Posterior cingulate gyrus (tissue), 11 donors: ENCODE measurements at places on chromosomes 16 and 17.

DNA sequence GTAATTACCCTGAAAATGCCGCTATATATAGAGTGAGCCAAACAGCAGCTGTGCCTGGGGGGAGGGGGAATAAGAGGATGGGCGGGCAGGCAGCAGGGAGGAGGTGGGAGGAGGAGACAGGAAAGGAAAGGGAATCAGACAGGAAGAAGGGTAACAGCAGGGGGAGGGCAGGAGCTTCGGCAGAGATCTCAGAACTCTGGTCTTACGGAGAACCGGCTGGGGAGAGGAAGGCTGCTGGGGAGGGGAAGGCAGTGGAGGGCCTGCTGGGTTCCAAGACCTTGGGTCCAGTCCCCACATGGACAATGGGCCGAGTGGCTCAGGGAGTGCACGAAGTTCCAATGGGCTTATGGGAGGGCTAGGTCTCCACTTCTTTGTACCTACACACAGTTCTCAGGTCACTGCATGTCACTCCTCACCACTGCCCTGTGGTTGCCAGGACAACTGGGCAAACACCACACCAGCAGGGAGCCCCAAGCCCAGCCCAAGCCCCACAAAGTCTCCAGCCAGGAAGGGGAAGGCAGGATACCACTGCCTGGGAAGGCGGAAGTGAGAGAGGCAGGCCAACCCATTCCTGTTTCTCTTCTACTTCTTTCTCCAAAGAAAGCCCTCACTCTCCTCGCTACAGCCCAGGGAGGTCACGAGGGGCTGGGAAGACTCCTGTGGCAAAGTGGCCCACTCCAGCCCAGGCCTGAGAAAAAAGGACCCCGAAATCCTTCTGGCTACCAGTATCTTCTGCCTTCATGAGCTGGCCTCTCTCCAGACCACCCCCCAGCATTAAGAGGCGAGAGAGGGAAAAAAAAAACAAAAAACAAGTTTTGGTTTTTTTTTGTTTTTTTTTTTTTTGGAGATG lies 25.3 kb downstream of the G6PC3 start:
- DNase-seq, result peak; percentile 95

DNA sequence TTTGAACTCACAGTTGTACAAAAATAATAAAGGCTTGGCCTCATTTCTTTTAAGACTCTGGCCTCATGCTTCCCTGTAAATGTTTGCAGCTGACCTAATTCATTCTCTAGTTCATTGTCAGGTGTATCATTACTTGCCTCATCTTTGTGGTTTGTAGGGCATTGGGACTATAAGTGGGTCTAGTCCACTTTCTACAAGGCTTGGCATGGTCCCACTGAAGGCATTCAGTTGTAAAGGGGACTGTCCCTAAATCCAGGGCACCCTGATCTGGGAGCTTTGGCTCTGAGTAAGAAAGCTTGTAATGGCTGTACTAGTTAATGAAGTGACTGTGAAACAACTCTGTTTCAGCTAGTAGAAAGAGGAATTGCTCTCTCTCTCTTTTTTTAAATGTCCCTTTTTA lies 2.7 kb downstream of the KCTD2 start:
- DNase-seq, result no peak

DNA sequence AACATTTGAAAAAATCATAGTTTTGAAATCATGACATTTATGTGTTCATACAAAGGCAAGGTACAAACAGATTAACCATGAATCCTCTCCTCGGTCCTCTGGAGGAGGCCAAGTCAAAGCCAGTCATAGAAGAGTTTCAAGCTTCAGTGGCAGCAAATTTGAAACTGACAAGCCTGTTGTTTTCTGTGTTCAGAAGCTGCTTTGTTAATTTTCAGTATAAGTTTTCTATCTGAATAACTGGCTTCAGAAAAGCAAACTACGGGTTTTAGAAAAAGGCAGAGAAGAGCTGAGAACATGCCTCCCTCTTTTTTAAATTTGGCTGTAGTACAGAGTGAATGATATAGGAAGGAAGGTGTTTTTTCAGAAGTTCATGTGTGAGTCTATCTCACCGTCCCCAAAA lies 79.6 kb upstream of the CLEC18B start:
- no peak for DNase-seq

GRCh38 chr17:49734515-49735490 lies 27.0 kb upstream of the SLC35B1 start:
- no peak for DNase-seq

- no peak for DNase-seq
These were observed 53.4 kb upstream of the NKD1 start for GRCh38 chr16:50494501-50495491.

DNA sequence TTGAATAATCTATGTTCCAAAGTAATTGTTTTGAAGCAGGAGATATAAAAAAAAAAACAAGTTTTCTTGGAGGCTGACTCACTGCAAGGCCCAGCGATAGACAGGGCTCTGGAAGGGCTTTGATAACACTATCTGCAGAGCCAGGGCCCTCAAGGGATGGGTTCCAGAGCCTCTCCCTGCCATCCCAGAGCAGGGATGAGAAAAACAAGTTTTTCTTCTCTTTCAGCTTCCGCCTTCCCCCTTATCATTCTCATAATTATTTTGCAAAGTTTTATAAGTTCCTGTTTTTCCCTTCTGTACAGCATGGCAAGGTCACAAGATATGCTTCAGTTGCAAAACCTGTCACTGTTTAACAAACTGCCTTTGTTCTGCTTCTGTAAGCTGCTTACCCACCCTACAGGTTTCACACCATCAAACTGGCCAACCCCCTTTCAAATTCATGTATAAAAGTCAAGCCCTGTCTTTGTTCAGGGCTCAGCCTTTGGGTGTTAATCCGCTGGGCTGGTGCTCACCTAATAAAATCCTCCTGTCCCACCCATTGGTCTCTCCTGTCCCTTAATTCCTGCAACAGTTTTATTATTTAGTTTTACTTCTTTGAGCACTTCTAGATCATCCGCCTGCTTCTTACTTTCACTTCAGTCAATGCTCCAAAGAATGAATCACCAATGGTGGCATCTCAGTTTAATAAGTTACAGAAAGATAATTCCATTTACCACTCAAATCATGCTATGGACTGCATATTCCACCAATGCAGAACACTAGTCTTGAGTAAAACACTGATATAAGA lies 5.6 kb upstream of the THUMPD1 start:
- DNase-seq, result no peak

GRCh38 chr16:11047939-11048800 lies 103.8 kb downstream of the CLEC16A start:
- DNase-seq, result no peak
